ENCODE measurements at places on chromosomes 5 and 9.
A peak's percentile ranks its signal among the peaks of the same experiment; 100 is the strongest.

- DNase-seq = peak; percentile 46
Observed at GRCh38 chr5:10607023-10607665, 43.3 kb downstream of the ANKRD33B start.

DNA sequence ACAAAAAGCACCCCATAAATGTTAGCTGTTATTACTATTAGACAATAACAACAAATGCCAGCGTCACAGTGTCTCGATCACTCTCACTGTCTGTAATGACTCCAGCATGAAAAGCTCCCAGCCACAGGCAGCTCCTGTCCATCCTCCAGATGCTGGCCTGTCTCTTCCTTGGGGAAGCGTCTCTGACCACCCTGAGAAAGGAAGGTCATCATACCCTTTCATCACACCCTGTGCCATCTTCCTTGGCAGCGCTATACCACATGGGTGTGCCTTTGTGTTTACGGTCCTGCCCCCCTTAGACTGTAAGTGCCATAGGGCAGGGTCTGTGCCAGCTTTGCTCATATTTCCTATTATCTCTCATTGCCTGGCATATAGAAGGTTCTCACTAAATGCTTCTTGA is 90.6 kb downstream of the PRRT1B start:
- no peak for DNase-seq

DNA sequence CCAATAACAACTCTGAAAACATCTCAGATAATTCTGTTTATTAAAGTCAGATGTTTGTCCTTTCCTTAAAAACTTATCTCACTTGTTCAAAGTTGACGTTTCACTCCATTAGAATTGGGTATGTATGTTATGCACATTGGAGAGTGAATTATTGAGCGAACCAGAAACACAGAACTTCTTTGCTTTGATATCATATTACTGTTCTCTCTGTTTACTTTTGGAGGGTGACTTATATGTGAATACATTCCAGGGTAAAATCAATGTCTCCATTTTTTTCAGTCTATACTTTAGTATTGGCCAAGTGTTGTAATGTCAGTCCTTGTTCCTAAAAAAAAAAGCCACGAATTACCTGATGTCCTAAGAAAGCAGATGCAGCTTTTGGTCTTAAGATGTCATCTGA is 307.4 kb downstream of the CSNK1G3 start:
- no peak for DNase-seq

DNA sequence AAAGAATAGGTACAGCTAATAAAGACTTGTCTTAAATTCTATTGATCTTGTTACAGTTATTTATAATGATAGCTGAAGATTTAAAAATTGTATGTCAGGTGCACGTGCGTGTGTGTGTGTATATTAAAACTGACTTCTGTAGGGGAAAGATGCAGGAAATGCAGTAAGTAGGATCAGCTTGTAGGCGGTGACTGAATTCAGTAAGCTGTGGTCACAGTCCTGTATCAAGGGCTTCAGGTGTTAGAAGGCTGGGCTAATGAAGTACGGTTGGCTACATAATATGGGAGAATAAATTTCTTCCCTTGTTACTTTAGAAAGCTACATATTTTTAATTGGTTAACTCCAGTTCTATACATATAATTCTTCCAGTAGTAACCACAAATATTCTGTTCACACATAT is 54.2 kb downstream of the LNPEP start:
- DNase-seq = no peak

GRCh38 chr5:178895615-178896571 is at the start of gene ZFP2:
Gene ZFP2, plus strand, starts transcription at chr5:178895913. Its CDS starts 35,401 bp downstream, at chr5:178931314.
- peak; percentile 77 for DNase-seq

GRCh38 chr5:14706615-14707021 is 42.1 kb downstream of the OTULIN start:
- no peak for DNase-seq

GRCh38 chr9:21696411-21696871 is 106.0 kb upstream of the MTAP start:
- peak; percentile 31 for DNase-seq

Measured in NCI-H82 (cell line).